ENCODE measurements at places on chromosomes 2 and 18. TPM values are rescaled to one million over a fixed set of nuclear protein-coding genes. Genes with fewer than 3 reads are reported as not detected.

RSAD2 gene
- 0.11 TPM for total RNA-seq

NEMP2 gene
- 7.8 TPM for total RNA-seq

TMEM214 gene
- total RNA-seq, result 28.0 TPM

DNA sequence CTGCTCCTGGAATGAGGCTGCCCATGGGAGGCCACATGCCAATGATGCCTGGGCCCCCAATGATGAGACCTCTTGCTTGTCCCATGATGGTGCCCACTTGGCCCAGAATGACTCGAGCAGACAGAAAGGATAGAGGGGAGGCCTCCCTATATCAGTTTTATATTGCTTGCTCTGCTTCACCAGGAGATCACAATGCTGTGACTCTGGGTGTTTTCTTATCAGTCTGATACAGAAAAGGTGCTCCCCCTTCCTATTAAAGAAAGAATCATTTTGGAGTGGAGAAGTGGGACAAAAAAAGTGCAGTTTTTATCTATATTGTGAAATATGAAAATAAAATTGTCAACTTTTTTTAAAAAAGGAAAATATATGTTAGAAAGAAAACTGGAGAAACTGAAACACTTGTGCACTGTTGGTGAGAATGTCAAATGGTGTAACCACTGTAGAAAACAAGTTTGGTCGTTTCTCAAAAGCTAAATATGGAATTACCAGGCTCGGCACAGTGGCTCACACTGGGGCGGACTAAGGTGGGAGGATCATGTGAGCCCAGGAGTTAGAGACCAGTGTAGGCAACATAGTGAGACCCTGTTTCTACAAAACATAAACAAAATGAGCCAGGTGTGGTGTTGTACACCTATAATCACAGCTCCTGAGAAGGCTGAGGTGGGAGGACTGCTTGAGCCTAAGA is 21.8 kb downstream of the LPIN2 start:
- no peak overlapping the region for H3K27ac ChIP-seq
- H3K36me3 ChIP-seq, result peaks cover 1% of the 10 kb centered on the region
- no peak for DNase-seq
- H3K4me3 ChIP-seq, result no peak overlapping the region
- H3K27me3 ChIP-seq, result no peaks in the 10 kb centered on the region
- peaks cover 75% of the 10 kb centered on the region for H3K4me1 ChIP-seq

DNA sequence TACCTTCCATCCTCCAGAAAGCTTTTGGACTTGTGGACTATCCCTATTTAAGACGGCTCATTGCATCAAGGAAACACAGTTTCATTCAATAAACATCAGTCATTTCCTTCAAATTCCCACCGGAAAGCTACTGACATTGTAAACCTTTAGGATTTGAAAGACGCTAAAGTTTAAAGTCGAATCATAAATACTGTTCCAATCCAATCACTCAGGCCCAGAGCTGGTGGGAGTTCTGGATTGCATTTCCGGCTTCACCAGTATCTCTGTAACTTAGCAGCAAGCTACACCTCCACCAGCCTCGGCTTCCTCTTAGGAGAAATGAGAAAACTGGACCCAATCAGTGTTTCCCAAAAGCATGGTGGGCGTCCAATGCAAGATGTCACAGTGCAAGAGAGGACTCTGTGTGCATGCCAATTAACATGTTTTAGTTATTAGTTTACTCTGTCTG is 1.6 kb downstream of the WDFY1 start:
- no peaks in the 10 kb centered on the region for H3K36me3 ChIP-seq
- peak overlapping the region; percentile 85 for H3K27ac ChIP-seq
- peak overlapping the region; percentile 99 for H3K4me3 ChIP-seq
- no peaks in the 10 kb centered on the region for H3K27me3 ChIP-seq
- H3K4me1 ChIP-seq, result peaks cover 48% of the 10 kb centered on the region

- DNase-seq, result peak; percentile 66
- no peaks in the 10 kb centered on the region for H3K27me3 ChIP-seq
- peaks cover 20% of the 10 kb centered on the region for H3K4me1 ChIP-seq
- no peak overlapping the region for H3K4me3 ChIP-seq
- no peaks in the 10 kb centered on the region for H3K36me3 ChIP-seq
Observed at GRCh38 chr2:216023055-216023648, 9.8 kb upstream of the MREG start.

- DNase-seq, result no peak
- no peak overlapping the region for H3K27ac ChIP-seq
- H3K4me1 ChIP-seq, result 0 out of 2 replicates have a peak, but pooled peaks cover under 1% of the 10 kb centered on the region
- peaks cover 26% of the 10 kb centered on the region for H3K36me3 ChIP-seq
Observed at GRCh38 chr2:102717308-102718018, 44.4 kb upstream of the TMEM182 start.

DNA sequence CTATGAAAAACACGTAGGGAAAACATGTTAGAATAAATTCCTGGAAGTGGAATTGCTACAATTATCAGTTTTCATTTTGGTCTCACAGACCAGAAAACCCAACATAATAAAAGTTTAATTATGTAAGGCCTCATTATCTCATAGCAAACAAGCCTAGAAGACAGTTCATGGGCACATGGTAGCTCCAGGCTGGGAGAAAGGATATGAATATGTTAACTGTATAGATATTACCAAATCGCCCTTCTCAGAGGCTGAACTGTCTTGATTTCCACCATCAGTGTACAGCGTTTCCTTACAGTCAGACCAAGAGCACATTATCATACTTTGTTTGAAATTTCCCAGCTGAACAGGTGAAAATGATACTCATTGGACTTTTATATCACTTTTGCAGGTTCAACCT is 17.1 kb upstream of the SLC35F6 start:
- H3K4me3 ChIP-seq, result no peak overlapping the region
- no peak for DNase-seq
- H3K4me1 ChIP-seq, result peaks cover 26% of the 10 kb centered on the region
- no peak overlapping the region for H3K27ac ChIP-seq
- H3K36me3 ChIP-seq, result no peaks in the 10 kb centered on the region
